ENCODE measurements at places on chromosomes 2 and 18. TPM values are rescaled to one million over a fixed set of nuclear protein-coding genes. Genes with fewer than 3 reads are reported as not detected.

The FRZB gene
- total RNA-seq: 5.7 TPM

GRCh38 chr18:35438480-35439234 is 59.1 kb downstream of the INO80C start:
- H3K27ac ChIP-seq: no peak overlapping the region
- no peak for DNase-seq
- H3K4me3 ChIP-seq: no peak overlapping the region
- no peaks in the 10 kb centered on the region for H3K36me3 ChIP-seq
- no peaks in the 10 kb centered on the region for H3K27me3 ChIP-seq

The CERS6 gene
- total RNA-seq: 7.3 TPM

DNA sequence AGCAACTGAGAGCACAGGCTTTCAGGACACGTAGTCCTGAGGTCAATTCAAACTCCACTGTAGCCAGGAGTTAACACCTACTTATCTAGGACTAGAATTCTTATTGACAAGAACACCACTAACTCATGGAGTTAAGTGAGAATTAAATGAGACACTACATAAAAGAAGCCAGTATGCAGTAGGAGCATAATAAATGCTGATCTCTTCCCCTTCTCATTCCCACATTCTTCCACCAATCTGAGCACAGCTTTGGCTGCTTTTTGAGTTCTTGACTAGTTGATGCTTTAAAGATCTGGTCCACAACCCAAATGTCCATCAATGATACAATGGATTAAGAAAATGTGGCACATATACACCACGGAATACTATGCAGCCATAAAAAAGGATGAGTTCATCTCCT is 55.2 kb downstream of the TTC32 start:
- no peak overlapping the region for H3K27ac ChIP-seq
- no peaks in the 10 kb centered on the region for H3K27me3 ChIP-seq
- no peak overlapping the region for H3K4me3 ChIP-seq
- DNase-seq: no peak
- no peaks in the 10 kb centered on the region for H3K36me3 ChIP-seq
- no peaks in the 10 kb centered on the region for H3K4me1 ChIP-seq

DNA sequence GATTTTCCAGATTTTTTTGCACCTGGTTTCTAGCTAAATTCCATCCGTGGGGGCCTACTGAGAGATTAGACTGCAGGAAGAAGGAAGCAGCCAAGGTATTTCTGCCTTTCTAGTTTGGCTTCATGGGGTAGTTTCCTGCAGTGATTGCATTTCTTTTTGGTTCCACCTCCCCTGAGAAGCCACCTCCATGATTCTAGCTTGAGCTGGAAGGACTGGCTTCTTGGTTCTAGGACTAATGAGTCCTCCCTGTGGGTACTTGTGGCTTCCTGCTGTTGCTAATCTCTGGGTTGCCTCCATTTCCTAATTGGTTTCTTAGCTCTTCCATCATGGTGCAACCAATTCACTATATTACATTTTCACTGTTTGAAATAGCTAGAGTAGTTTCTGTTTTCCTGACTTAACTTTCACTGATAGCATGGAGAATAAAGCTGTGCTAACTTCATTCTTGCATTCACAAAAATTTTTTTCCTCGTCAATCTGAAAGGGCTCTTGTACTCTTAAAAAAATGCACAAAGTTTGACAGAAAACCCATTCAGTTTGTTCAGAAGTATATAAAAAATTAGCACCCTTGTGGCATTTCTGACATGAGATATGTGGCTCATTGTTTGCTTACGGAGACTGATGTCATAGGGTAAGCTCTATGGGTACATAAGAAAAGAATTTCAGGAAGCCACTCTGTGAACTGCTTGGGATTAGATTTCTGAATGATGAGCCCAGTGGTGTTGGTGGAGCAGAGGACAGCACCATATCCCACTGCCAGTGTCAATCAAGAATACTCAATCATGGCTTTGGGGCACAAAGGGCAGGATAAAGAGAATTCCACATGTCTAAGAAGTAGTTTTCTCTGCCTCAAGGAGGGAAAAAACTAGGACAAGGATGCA is 242.8 kb upstream of the RBMS1 start:
- no peaks in the 10 kb centered on the region for H3K36me3 ChIP-seq
- no peak for DNase-seq
- H3K4me1 ChIP-seq: no peaks in the 10 kb centered on the region
- no peaks in the 10 kb centered on the region for H3K27me3 ChIP-seq
- no peak overlapping the region for H3K4me3 ChIP-seq

GRCh38 chr2:240553956-240554480 is 3.8 kb downstream of the ANKMY1 start:
- no peak overlapping the region for H3K27ac ChIP-seq
- H3K4me3 ChIP-seq: no peak overlapping the region
- no peak for DNase-seq
- no peaks in the 10 kb centered on the region for H3K27me3 ChIP-seq
- peaks cover 16% of the 10 kb centered on the region for H3K4me1 ChIP-seq

- no peaks in the 10 kb centered on the region for H3K27me3 ChIP-seq
- H3K4me1 ChIP-seq: no peaks in the 10 kb centered on the region
- H3K27ac ChIP-seq: no peak overlapping the region
Observed at GRCh38 chr2:203567691-203568090, 32.6 kb upstream of the RAPH1 start.

DNA sequence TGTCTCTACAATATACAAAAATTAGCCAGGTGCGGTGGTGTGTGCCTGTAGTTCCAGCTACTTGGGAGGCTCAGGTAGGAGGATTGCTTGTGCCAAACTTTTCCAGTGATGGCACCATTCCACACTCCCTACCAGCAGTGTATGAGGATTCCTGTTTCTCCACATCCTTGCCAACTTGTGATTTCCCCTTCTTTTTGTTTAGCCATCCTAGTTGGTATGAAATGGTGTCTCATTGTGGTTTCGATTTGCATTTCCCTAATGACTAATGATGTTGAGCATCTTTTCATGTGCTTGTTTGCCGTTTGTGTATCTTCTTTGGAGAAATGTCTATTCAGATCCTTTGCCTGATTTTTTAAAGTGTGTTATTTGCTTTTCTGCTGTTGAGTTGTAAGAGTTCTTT is 41.0 kb downstream of the EPB41L5 start:
- H3K4me3 ChIP-seq: no peak overlapping the region
- H3K36me3 ChIP-seq: no peaks in the 10 kb centered on the region
- no peak for DNase-seq
- H3K27me3 ChIP-seq: no peaks in the 10 kb centered on the region
- H3K4me1 ChIP-seq: no peaks in the 10 kb centered on the region

- no peaks in the 10 kb centered on the region for H3K4me1 ChIP-seq
- H3K36me3 ChIP-seq: no peaks in the 10 kb centered on the region
- no peak overlapping the region for H3K27ac ChIP-seq
- no peak for DNase-seq
Observed at GRCh38 chr2:902584-902983, 48.1 kb upstream of the SNTG2 start.

The STAT4 gene
- 5.4 TPM for total RNA-seq

- H3K4me3 ChIP-seq: no peak overlapping the region
- H3K27me3 ChIP-seq: no peaks in the 10 kb centered on the region
- H3K27ac ChIP-seq: no peak overlapping the region
- peaks cover 5% of the 10 kb centered on the region for H3K36me3 ChIP-seq
- peak; percentile 20 for DNase-seq
Observed at GRCh38 chr18:79922971-79923411, 28.5 kb downstream of the SLC66A2 start.

The RGPD3 gene
- total RNA-seq: 1.00 TPM

The SLC16A14 gene
- 1.6 TPM for total RNA-seq

GRCh38 chr2:185475914-185476313 is 262.7 kb upstream of the FSIP2 start:
- no peaks in the 10 kb centered on the region for H3K36me3 ChIP-seq
- no peaks in the 10 kb centered on the region for H3K27me3 ChIP-seq
- no peak overlapping the region for H3K27ac ChIP-seq
- no peaks in the 10 kb centered on the region for H3K4me1 ChIP-seq

- H3K36me3 ChIP-seq: no peaks in the 10 kb centered on the region
- no peaks in the 10 kb centered on the region for H3K4me1 ChIP-seq
- no peak for DNase-seq
- H3K27ac ChIP-seq: no peak overlapping the region
- H3K4me3 ChIP-seq: no peak overlapping the region
Observed at GRCh38 chr18:32209685-32210445, 20.0 kb downstream of the MEP1B start.

DNA sequence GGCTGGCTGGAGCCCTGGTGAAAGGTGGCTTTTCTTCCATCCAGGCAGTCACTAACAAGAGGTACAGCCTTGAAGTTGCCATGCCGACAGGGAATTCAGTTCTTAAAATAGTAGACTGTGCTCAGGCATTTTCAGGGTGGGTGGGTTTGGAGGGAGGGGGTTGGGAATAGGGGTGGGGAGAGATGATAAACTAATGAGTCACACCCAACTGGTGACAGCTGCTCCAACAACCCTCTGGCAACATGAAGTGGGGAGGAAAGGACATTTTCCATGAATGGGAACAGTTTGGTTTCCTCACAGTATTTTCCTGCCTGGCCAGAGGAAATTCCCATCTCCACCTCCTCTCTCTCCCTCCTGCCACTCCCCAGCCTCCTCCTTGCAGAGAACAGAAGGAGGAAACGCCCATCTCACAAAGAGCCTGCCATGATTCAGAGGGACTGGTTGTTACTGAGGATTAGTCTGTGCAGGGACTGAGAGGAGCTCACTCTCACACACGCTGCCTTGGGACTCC is 113.0 kb upstream of the SLC1A4 start:
- no peaks in the 10 kb centered on the region for H3K36me3 ChIP-seq
- H3K4me1 ChIP-seq: peaks cover 14% of the 10 kb centered on the region
- H3K4me3 ChIP-seq: no peak overlapping the region
- no peaks in the 10 kb centered on the region for H3K27me3 ChIP-seq

The SERPINB2 gene
- 0.61 TPM for total RNA-seq

DNA sequence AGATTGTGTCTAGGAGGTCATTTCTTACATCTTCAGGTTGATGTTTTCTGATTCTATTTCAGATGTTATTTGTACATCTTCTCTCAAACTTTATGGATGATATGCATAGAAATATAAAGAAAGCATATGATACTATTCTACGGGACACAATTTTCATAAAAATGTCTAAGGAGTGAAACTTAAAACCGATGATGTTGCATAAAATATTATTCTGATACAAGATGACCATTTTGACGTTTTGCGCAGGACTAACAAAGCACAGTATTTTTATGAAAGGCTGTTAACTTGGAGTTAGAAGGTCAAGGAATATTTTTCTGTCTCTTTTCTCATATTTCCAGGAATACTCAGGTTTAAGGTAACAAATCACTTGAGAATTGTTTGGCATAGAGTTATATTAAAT is 8.7 kb downstream of the NETO1 start:
- no peak for DNase-seq
- H3K36me3 ChIP-seq: no peaks in the 10 kb centered on the region
- no peaks in the 10 kb centered on the region for H3K27me3 ChIP-seq

DNA sequence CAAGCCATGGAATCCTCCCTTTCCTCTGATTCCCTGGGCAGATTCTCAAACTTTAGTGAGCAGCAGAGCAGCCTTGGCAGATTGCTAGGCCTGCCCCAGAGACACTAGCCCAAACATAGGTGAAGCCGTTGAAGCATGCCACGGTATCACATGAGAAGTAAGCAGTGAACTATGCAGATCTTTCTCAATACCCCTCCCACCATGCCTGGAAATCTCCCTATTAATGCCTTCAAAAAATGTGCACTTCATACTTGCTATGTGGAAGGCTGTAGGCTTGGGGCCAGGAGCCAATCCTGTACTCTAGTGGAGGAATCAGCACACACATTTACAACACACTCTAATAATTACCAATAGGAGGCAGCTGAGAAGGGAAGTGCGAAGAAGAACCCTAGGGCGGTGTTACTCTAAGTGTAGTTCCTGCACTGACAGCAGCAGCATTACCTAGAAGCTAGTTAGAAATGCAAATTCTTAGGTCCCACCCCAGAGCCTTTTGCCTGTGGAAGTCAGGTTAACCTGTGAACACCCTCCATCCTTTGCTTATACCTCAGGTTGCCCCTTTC is 305.1 kb upstream of the SPRED2 start:
- no peaks in the 10 kb centered on the region for H3K4me1 ChIP-seq
- no peaks in the 10 kb centered on the region for H3K27me3 ChIP-seq
- no peak overlapping the region for H3K27ac ChIP-seq
- DNase-seq: no peak
- H3K36me3 ChIP-seq: no peaks in the 10 kb centered on the region

DNA sequence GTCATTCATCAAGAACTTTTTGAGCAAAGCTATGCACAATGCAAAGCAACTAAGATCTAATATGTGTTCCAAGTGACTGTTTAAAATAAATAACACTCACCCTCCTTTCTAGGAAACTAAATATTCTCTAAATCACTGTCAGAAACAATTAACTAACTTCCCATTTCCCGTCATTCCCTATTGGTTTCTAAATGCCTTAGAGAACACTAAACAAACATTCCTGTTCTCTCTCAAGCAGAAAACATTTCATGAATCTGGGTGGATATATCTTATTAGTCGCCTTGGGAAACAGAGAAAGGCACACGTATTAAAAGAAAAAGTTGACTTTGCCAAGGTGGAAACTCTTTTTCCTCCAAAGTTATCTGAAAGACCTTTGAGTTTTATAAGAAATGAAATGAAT is 735.2 kb downstream of the MBD2 start:
- H3K27me3 ChIP-seq: no peaks in the 10 kb centered on the region
- DNase-seq: no peak
- no peaks in the 10 kb centered on the region for H3K4me1 ChIP-seq
- no peak overlapping the region for H3K4me3 ChIP-seq

The EPC2 gene
- 31.5 TPM for total RNA-seq

DNA sequence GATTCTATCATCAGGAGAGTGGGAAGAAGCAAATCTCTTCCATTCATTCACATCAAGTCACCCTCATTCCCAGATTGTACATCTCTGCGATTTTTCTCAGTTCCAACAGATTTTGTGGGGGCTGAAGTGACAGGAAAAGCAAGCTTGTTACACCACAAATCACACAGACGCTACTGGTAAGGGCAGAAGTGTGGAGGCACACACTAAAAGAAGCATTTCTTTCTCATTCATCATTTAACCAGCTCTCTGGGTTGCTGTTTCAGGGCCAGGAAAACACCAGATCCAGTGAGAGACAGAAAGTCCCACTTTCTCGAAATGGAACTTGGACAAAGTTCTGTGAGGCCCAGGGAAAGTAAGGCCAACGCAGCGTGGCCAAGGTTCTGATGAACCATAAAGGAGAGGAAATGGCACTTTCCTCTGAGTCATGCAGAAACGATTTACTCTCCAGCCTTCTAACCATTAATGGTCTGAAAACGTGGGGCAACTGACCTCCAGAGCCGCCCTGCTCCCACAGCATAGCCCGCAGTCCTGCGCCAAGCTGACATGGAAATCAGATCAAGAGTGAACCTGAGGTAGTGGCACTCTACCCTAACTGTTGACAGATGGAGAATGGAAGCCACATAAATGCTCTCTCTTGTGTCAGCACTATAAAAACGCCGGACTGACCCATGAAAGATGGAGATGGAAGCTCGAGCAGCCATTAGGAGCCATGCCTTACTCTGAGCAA is 191.0 kb downstream of the C1D start:
- H3K27me3 ChIP-seq: no peaks in the 10 kb centered on the region
- no peak overlapping the region for H3K27ac ChIP-seq
- no peak overlapping the region for H3K4me3 ChIP-seq
- no peaks in the 10 kb centered on the region for H3K4me1 ChIP-seq
- H3K36me3 ChIP-seq: no peaks in the 10 kb centered on the region
- DNase-seq: no peak
